ENCODE measurements at places on chromosomes 12 and 14.

DNA sequence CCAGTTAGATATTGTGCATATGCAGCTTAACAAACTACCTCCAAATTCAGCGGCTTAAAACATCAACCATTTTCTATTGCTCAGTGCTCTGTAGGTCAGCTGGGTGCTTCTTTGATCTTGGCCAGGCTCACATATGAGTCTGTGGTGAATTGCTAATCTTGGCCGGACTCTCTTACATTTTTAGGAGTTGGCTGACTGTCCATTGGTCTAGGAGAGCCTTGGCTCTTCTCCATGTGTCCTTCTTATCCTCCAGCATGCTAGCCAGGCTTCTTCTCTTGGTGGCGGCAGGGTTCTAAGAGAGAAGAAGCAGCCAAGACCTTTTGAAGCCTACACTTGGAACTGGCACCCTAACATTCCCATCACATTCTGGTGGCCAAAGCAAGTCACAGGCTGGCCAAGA, 174.3 kb upstream of the PWP1 start:
- DNase-seq: no peak

DNA sequence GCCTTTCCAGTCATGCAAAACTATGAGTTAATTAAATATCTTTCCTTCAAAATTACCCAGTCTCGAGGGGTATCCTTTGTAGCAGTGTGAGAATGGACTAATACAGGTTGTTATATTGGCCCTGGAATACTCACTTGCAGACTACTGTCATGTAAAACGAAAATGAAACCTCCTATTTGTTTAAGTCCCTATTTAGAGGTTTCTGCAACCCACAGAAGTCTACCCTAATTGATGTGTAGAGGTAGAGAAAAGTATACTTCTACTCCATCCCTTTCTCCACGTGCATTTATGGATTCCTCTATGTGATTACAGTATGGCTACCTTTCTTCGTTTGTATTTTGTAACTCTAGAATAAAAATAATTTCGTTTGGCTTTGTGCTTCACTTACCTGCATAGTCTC, 371.1 kb downstream of the FSCB start:
- no peak for DNase-seq

DNA sequence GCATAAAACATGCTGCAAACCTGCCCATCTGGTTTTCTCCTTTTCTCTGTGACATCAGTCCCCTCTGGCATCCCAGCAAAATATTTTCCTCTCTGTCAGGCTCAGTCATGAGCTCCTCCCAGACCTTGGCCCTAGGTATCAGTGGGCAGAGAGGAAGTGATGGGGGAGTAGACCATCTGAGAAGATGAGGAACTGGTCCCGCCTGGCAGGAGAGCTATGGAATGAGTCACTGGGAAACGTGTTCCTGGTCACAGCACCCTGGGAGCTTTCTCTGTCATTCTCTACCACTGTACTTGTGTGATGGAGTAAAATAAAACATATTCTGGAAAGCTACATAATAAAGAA, 5.0 kb upstream of the SRSF9 start:
- peak; percentile 79 for DNase-seq

GRCh38 chr12:59597385-59597781, 1.6 kb downstream of the SLC16A7 start:
- peak; percentile 81 for DNase-seq

DNA sequence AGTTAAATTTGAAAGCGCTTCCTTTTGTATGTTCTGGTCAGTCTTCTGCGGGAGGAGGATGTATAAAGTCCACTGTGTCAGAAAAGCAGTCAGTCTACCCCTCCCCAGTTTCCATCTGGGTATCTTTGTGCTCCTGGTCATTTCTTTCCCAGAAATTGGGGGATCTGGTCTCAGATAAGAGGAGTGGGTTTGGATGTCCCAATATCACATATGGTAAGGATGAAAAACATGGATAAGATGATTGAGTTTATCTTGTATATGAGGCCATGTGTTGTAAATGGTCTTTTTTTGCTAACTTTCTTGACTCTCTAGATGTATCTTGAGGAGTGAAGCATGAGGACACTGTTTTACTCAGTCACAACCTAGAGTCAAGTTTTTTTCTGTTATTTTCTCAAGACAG, 186.8 kb upstream of the HIF1A start:
- no peak for DNase-seq

DNA sequence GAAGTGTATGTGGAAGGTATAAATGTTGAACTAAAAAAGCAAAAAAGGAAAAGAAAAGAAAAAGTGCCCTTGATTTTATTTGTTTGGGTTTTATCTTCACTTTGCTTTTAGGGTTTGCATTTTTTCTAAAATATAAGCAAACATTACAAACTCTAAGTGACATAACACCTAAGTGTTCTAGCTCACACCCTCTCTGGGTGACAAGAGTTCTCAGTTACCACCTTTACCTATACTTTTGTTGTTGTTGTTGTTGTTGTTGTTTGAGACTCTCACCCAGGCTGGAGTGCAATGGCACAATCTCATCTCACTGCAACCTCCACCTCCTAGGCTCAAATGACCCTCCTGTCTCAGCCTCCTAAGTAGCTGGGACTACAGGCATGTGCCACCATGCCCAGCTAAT, 13.0 kb downstream of the KLRG1 start:
- DNase-seq: no peak

DNA sequence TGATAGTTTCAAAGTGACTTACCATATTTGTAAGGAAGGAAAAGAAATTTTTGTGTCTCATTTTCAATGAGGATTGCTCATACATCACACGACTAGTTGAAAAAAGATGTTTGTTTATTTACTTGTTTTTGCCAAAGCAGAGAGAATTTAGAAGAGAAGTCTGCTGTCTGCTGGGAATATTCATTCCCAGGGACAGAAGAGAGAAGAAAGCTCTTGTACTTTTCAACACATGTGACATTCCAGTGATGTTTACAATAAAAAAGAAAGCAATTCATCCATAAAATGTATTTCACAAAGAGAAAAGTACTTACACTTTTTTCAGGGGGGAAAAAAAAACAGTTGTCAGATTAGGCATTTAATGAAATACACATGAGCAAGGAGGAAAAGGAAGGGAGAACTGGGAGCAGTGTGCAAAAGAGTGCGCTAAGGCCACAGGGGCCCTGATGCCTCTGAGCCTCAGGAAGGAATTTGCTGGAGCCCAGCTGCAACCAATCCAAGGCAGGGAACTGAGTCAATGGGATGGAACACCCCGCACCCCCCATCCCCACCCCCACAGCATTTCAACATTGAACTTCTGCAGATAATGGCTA, 115.0 kb downstream of the RPAP3 start:
- DNase-seq: no peak

DNA sequence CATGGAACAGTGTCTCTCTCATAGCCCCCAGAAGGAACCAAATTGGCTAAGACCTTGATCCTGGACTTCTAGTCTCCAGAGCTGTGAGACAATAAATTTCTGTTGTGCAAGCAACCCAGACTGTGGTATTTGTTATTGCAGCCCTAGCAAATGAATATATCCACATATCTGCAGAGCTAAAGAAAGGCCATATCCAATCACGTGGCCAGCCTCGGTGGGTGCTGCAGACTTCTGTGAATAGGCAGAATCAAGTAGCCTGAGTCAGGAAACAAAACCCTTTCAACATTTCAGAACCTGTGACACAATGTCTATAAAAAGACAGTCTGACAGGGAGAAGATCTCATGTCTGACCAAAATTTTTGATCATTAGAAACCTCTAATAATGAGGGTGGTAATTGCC, 71.0 kb upstream of the CPM start:
- DNase-seq: no peak

DNA sequence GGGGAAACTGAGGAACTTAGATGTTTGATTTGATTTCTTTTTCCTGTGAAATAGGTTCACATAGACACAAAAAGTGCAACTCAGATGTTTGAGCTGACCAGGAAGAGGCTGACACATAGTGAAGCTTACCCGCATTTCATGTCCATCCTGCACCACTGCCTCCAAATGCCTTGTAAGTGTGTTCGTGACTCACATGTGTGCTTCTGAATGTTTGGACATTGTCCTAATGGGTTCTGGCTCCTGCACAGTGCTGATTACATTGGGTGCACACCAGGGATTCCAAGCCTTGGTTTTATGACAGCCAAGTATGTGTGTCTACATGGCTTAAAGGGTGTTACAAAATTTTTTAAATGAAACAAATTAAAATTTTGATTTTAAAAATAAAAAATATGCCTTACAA, 137.4 kb downstream of the DAAM1 start:
- no peak for DNase-seq

DNA sequence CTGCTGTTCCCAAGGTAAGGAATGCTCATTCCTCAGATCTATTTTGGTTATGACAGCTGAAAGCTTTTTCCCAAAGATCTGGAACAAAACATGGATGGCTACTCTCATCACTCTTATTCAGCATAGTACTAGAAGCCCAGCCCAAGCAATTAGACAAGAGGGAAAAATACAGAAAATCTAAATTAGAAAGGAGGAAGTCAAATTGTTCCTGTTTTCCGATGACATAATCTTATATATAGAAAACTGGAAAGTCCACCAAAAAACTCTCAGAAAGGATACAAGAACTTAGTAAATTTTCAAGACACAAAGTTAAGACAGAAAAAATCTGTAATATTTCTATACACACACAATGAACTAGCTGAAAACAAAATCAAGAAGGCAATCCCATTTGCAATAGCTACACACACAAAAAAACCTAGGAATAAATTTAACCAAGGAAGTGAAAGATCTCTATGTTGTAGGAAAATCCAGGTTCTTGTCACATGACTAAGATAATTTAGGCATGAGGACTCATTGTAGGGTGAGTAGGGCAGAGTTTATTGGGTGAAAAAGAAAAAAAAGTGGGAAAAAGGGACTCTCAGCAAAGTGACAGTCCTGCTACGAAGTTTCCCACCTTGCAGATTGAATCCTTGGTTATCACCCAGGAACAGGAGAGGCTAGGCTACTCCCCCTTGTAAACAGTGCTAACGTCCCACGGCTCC, 28.6 kb upstream of the KLRB1 start:
- no peak for DNase-seq

- DNase-seq: no peak
Observed at GRCh38 chr12:15540005-15540404, 217.7 kb downstream of the PTPRO start.

GRCh38 chr14:76375947-76376404, at the start of gene ESRRB:
Gene ESRRB, plus strand, starts transcription at chr14:76376137. Its CDS starts 265 bp downstream, at chr14:76376402.
- no peak for DNase-seq

DNA sequence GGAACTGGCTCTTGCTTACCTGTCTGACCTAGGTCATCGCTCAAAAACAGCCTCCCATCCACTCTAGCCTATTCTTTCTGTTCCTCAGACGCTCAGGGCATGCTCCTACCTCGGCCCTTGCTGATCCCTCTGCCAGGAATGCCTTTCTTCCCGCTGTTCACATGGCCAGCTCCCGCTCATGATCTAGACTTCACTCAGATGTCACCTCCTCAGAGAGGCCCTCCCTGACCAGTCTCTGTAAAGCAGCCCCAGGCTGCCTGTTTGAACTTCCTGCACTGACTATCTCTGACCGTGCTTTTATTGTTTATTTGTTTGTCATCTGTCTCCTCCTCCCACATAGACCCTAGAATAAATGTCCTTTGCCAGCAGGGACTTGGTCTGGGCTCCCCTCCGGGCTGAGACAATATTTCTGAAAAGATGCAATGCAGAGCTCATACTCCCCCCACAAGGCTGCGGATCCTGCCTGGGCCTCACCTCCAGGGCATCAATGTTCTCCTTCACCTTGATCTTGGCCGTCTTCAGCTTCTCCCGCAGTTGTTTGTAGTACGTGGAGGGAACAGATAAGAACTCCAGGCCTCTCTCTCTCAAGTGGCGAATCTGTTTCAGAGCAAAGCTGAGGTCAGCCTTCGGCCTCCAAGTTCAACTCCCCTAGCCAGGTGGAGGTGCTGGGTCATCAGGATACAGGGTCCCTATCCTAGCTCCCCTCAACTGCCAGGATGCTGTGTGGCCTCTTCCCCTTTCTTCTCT, 15.2 kb downstream of the HPD start:
- DNase-seq: no peak

DNA sequence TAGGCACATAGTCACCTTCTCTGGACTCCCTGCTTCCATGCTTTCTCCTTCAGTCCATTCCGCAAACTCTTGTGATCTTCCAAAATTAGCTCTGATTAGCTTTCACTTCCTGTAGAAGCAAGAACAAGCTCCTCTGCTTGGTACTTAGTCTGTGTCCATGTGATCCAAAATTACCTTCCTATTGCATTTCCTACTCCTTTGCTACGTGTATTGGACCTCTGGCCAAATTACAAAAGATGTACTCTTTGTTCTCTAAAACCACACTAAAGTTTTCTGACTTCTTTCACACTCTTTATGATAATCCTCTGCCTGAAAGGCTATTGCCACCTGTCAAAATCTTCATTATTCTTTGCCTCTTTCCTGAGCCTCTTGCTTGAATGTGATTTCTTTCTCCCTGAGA, 786 bp upstream of the TSFM start:
- no peak for DNase-seq

- DNase-seq: no peak
Observed at GRCh38 chr14:95101736-95102679, 55.3 kb downstream of the DICER1 start.

- DNase-seq: no peak
Observed at GRCh38 chr14:68638141-68638999, 154.5 kb downstream of the ZFP36L1 start.

DNA sequence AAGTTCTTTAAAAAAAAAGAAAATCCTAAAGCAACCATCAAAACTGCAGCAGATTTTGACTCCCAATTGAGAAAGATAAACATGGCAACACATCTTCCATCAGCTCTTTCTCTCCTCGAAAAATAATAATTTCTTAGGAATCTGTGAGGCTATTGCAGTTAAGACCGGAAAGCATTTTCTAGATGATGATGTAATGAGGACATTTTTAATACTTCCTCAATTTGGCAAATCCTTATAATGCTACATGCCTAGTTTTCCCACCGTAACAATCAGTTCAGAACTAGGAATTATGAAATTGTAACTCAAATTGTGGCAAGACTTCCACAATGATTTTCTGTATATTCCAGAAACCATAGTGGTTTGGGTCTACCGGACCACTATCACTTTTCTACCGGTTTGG, 180.9 kb upstream of the PDE3A start:
- DNase-seq: no peak

GRCh38 chr12:108922918-108923317, 43.0 kb downstream of the DAO start:
- DNase-seq: no peak

DNA sequence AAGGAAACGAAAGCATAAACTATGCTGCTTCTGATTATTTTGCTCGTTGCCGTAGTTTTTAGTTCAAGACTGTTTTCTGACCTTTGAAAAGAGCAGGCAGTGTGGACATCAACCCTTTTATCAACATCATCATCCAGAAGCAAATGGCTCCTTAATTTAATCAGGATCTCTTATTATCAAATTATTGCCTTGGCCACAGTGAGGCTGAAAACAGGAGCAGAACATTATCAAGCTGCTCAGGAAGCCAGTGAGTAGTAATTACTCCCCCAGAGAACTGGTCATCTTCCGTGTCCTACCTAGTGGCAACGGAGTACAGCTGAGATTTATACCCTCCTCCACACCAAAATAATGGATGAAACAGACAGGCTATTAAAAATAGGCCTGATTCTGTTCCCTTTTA, 2.2 kb upstream of the DIABLO start:
- DNase-seq: no peak

DNA sequence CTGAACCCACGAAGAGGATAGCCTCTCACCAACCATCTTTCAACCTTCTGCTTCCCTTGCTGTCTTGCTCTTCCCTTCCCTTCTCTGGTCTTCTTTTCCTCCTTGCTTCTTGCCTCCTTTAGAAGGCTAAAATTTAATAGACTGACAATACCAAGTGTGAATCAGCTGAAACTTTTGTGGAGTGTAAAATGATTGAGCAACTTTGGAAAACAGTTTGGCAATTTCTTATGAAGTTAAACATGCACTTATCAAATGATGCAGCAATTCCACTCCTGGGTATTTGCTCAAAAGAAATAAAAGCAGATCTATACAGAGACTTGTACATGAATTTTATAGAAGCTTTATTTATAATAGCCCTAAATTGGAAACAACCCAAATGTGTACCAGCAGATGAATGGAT, 3.3 kb upstream of the KRT86 start:
- no peak for DNase-seq
